Lower leg skin (tissue), 4 donors: ENCODE measurements at places on chromosomes 1 and 21.

DNA sequence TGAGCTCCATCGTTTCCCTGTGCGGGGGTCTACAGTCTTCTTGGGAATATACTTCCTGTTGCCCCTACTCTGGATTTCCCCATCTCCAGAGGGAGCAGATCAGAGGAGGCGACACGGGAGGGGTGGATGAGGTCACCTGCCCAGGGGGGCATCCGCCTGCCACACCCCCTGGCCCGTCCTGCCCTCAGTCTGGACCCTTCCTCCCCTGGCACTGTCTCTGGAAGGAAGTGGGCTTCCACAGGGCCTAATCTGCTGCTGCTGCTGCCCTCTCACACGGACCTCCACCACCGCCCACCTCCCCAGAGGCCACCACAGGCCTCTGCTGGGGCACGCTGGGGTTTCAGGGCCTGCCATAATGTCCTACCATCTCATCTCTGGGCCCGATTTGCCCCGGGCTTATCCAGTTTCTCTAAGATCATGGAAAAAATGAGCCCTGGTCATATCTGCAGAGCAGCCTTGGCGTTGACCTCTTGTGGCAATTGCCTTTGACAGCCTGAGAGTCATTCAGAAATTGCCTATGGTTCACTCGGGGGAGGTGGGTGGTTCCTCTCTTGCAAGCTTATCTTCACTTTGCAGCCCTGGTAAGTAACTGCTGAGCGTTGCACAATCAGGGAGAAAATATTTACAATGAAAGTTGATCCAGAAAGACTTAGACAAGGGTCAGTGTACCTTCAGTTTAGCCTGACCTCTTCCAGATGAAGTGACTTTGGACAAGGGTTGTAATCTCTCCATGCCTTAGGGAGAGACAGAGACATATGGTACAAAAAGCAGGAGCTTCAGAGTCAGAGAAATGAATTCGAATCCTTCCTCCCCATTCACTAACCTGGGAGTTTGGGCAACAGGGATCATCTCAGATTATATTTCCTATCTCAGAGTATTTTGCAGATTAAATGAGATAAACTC, 252.4 kb downstream of the TOMM20 start:
- no peak for DNase-seq

DNA sequence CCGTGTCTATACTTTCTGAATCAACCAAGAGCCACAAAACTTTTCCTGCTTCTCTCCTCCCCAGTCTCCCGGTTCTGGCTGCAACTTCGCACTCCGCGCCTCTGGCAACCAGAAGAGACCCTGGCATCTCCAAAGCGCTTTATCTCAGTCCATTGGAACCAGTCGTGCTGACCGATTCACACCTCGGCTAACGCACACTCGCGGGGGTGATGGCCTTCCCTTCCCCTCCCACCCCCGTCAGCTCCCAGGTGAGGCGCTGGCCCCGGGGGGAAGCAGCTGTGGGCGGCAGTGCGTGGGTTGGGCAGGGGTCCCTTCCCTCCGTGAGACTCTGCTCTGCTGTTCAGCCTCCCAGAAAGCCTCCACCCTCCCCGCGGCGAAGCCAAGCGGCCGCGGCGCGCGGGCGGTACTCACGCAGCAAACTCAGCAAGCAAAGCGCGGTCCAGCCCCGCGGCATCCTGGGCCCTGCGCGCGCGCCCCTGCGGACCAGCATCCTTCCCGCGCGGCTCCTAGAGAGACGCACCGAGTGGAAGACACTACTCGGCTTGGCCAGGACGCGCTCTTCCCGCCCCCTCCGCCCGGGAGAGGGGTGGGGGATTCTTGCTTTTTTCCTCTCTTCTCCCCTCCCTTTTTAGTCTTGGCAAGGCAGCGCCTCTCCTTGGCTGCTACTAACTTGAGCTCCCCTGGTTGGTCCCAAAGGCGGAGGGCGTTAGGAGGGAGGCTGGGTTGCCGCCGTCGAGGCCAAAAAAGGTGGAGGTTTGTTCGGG, at the start of gene CD34:
Gene CD34, minus strand, starts transcription at position 535 of the 764 bp plus-strand sequence. Its CDS starts 45 bp downstream, at position 490.
- DNase-seq: peak; percentile 94

GRCh38 chr1:200279810-200280411, 129.9 kb downstream of the ZNF281 start:
- DNase-seq: no peak

- DNase-seq: no peak
Observed at GRCh38 chr1:194485432-194485831, 1299.0 kb upstream of the B3GALT2 start.

GRCh38 chr1:92194511-92194910, 23.2 kb upstream of the C1orf146 start:
- DNase-seq: no peak

DNA sequence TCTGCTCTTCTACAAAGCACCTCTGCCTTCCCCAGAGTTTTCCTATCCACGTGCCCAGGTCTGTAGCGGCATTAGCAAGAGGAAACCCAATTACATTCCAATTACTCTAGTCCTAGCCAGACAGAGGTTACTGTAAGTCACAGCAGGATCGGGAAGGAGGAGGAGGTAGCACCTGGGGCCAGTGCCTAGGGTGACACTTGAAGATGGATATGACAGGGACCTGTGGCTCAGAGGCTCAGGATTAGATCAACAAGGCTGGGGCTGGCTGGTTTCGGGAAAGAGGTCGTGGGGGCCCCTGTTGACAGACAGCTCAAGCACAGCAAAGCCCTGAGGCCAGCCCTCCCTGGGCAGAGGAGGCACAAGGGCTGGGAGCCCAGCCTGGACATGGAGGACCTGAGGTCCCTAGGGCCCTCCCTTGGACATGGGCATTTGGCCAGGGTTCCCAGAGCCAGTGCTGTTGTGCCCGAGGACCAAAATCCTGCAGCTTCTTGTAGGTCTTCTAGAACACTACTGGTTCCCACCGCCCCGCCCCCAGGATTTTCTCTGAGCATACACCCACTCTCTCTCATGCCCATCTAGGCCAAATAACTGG, 3.0 kb upstream of the HCRTR1 start:
- peak; percentile 84 for DNase-seq

GRCh38 chr1:239547987-239548386, 161.6 kb downstream of the CHRM3 start:
- no peak for DNase-seq
